Activated CD4-positive, alpha-beta T cell treated with anti-CD3 and anti-CD28 coated beads for 36 hours (primary cell): ENCODE measurements at places on chromosomes 11 and 22.

DNA sequence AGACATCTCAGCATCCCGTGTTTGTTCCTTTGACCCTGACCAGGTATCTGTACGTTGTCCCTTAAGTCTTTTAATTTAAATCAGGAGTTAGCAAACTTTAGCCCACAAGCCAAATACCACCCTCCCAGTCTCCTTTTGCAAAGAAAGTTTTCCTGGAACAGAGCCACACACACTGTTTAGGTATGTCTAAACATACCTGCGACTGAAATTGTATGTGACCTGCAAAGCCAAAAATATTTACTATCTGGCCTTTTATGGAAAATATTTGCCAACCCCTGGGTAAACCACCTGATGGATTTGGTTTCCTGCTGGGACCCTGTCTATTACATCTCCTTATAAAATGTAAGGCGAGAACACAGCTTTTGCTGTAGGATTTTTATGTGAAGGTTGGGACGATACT is 20.2 kb upstream of the RCN1 start:
- no peak for DNase-seq

GRCh38 chr11:46105134-46105628 is 16.1 kb downstream of the PHF21A start:
- DNase-seq: no peak

DNA sequence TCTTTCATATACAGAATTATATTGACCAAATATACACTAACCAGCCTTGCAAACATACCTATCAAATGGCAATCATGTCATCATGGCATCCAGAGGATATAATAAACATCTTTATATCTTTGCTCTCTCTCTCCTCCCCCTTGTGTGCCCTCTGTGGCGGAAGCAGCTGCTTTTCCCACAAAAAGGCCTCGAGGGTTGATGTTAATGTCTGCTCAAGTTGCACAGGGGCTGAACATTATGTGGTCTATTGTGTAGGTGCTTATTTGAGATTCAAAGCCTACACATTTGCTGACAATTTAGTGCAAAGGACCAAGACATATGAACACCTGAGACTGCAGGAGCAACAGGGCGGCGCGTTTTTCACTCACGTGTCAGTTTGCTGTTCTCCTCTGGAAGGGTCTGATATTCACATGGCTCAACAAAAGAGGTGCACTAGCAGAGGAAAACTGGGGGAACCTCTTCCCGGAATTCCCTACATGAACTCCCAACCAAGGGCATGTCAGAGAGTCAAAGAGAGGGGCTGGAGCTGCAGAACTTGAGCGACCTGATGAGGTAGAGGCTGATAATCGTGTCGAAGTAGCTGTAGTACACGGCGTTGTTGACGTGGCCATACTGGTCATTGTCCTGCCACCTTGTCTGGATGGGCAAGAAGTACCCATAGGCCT is 138.8 kb downstream of the RCN1 start:
- no peak for DNase-seq

GRCh38 chr22:35681454-35682052 is 33.3 kb downstream of the APOL6 start:
- DNase-seq: no peak

DNA sequence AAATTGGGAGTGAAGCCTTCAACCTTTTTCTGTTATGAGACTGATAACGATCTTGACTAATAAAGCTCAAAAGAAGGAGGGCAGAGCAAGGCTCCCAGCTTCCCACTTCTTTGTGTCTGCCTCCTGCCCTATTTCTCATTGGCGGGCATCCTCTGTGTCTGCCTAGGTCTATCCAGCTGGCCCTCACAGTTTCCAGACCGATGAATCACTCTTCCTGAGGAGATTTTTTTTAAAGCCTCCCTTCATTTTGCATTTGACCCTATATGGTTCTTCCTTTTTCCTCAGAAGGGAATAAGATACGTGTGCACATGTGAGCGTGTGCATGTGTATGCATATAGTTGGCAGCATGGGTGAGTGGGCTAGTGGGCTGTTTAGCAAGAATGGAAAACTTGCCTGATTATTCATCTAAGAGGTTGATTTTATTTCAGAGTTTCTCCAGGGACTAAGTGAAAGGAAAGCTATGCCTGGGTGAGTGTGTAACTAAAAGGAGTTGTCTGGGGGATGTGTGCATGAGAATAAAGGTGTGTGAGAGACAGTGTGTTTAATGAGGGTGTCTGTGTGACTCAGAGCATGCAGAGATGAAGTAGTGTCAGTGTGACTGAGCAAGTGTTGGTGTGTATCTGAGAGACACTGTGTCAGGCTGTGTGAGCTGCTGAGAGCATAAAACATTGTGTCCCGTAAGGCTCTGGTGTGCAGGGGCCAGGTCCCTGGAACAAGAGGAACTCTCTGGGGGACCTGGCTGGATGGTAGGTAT is 12.2 kb downstream of the PHLDB1 start:
- DNase-seq: no peak

DNA sequence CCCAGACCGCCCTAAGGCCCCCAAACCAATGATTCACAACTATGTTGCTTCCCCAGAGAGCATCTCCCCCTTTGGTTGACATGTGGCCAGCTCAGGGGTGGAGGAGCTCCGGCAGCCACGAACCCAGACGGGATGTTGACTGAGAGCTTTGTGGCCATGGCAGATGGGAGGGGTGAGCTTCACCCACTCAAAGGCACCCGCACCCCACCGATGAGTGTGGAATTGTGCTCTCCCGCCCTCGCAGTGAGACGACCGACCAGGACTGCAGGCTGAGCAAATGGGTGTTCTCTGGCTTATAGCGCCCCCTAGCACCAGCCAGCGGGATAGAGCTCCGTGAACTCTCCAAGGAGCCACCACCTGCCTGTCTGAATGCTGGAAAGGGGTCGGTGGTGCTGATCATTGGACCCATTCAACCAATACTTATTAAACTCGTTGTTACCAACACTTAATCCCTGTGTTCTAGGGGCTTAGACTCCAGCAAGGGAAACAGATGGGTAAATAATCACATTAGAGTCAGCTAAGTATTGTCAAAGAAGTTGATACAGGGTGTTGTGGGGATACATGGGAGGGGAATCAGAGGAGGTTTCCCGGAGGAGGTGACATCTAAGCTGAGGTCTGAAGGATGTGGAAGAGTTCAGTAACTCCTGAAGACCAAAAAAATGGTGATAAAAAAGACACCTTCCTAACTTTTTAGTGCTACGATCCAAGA is 4.5 kb upstream of the TIMP3 start:
- DNase-seq: peak; percentile 81

- no peak for DNase-seq
Observed at GRCh38 chr22:47748957-47749356, 986.5 kb downstream of the TBC1D22A start.

GRCh38 chr11:117720061-117720511 is 76.9 kb downstream of the DSCAML1 start:
- no peak for DNase-seq

DNA sequence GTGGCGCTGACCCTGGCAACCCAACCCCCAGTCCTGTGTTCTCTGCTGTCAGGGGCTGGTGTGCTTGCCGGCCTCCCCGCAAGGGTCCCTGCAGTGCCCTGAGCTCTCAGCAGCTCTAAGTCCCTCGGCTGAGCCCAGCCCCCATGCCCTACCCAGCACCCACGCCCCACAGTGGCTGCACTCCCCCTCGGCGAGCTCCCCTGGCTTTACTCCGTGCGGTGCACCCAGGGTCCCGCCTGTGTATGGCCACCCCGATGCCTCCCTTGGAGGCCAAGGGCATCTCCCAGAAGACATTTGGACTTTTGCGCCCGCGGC is 72.5 kb upstream of the SHISAL1 start:
- DNase-seq: no peak

DNA sequence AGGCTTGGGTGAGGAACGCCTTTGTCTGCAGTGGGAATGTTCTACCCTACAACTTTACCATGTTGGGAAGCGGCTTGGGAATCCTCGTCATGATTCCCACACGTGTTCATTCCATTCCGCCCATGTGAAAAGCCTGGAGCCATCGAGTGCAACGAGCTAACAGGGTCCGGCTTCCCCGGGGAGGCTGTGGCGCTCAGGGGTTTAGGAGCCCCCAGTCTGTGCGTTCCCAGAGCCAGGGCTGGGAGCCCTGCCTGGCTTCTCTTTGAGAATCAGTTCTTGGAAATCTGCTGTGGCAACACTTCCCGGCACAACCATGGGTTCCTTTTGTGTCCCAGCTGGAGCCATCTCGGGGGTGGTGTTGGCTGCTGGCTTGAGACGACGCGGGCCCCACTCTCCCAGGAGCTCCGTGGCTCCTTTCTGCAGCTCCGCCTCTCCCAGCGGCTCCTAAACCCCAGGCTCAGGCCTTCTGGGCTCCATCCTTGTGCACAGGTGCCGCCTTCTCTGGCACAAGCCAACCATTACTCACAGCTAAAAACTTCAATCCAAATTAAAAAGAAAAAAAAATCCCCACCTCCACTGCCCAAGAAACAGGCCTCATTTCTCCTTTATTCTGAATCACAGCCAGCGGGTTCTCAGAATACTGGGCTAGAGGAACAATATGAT is 18.7 kb upstream of the PPFIA1 start:
- no peak for DNase-seq

DNA sequence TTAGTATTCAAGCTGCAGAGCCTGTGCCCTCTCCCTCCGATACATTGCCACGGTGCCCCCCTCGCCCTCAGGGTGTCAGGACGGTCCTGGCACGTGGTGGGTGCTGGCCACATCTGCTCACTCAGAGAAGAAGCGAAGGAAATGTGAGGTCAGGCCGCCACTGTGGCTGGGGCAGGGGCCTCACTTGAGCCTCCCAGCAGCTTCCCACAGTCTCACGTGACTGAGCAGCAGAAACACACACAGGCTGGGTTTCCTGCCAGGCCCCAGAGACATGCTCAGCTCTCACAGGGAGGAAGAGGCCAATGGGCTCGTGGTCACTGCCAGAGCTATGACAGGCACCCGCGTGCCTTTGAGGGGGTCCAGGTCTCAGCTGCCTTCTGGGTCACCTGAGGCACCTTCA is 37.9 kb upstream of the PRR5 start:
- DNase-seq: peak; percentile 68

DNA sequence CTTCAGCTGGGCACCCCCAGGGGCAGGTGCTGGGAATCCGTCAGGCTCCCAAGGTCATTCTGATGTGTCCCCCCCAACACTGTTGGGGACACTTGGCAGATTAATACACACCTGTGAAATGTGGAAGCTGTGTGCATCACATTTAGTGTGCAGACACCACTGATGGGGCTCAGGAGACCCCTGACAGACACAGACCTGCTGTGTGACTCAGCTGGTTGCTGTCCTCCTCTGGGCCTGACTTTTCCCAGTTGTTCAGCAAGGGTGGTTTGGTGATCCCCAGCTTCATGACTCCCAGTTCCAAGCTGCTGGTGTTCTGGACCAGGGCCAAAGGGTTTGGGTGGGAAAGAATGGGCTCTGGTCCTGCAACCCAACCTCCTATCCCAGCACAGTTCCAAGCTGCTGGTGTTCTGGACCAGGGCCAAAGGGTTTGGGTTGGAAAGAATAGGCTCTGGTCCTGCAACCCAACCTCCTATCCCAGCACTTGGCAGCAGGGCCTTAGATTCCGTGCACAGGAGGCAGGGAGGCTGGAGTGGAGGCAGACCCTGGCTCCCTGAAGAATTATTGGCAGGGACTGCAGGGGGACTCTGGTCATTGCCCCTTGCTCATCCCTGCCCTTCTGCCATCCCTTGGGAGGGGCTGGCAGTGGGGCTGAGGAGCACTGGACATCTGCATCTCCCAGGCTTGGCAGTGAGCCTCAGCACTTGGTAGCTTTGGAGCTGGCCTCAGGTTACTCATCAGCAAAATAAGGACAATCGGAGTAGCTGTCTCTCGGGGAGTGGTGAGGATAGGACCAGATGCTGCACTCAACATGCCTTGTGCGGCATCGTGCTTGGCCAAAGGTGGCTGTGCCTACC is 8.4 kb upstream of the OMP start:
- no peak for DNase-seq

DNA sequence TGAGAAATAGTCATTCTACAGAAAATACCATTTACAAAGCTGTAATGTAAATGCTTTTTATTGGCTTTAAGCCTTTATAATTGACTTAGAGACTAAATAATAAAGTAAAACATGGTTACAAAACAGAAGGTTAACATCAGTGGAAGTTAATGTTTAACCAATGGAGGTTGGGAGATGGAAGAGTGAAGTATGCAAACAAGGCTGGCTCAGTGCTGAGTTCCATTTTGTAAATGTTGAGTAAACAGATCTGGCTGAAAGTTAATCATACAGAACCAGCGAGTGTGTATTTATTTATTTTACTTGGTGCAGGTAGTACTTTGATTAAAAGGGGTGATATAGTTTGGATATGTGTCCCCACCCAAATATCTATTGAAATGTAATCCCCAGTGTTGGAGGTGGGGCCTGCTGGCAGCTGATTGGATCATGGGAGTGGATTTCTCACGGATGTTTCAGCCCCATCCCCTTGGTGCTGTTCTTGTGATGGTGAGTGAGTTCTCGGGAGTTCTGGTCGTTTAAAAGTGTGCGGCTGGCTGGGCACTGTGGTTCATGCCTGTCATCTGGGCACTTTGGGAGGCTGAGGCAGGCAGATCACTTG is 827.4 kb downstream of the OPCML start:
- no peak for DNase-seq

- no peak for DNase-seq
Observed at GRCh38 chr11:69204246-69204940, 48.7 kb downstream of the SMIM38 start.

DNA sequence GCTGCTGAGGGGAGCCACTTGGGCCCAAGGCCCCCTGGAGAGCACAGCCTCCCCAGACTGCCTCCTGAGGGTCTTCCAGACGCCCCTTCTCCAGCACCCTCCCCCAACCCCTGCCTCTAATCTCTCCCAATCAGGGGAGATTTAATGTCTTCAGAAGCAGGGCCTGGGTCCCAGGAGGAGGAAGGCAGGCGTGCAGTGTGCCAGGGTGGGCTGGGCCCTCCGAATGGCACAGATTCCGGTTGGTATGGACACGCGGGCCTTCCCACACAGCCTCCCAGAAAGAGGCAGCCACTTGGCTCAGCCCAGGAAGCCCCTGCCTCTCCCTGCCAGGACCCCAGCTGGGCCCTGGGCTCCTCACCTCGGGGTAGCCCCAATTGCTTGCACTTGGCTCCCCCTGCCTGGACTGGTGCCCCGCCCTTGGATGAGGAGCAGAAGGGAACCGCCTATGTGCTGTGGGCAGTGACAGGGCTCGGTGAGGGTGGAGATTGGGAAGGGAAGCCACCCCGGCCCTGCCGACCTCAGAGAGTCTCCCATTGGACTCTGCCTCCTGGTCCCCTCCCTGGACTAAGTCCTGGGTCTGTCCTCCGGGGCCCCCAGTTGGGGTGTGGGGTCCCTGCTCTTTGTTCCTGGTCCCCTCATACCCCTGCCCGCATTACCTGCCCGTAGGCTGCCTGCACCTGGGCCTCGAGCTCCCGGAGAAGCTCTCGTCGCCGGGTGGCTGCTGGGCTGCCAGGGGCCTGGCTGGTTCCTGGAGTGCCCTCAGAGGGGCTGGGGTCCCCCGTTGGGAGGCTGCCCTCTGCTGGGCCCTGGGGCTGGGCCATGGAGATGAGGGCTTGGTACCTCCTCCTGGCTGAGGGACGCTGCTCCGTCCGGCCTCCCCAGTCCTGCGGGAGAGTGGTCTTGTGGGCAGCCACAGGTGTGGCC is 572 bp upstream of the CABP2 start:
- no peak for DNase-seq
